Fibroblast of villous mesenchyme (primary cell): ENCODE measurements at places on chromosomes 1 and 21. TPM values are rescaled to one million over a fixed set of nuclear protein-coding genes. Genes with fewer than 3 reads are reported as not detected.

- DNase-seq, result no peak
Observed at GRCh38 chr1:36706416-36706815, 223.7 kb upstream of the CSF3R start.

DNA sequence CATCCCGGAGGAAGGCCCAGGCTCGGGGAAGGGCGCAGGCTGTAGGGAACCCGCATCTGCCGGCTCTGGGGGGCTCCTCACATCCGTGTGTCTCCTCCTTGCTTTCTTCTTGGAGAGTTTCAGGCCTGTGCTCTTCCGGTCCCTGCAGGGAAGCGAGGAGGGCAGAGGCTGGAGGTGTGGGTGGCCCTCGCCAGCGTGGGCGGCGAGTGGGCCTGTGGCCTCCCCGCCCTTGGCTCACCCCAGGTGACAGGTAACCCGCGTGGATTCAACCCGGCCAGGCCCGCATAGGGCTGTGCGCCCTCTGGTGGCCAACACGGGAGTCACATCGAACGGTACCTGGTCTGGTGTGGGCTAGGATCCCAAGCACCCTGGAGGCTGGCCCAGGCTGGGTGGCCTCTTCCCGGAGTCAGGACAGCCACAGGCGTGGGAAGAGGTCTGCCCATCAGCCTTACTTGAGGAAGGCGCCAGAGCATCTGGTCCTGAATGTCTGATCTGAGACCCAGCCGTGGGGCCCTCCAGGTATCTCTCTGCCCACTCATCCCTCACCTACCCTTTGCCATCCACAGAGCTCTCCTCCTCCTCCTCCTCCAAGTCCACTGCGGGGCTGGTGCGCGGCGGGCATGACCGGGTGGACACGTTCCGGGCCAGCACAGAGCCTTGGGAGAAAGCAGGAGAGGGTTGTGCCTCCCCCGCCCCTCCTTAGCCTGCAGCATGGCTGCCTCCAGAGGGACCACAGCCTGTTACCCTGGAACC, 9.6 kb upstream of the TNFRSF25 start:
- peak; percentile 14 for DNase-seq

GRCh38 chr1:100332331-100332730, 20.0 kb upstream of the CDC14A start:
- no peak for DNase-seq

Gene PCP4
- total RNA-seq, result not detected in 2 replicates

Gene INSRR
- not detected in 2 replicates for total RNA-seq
